ENCODE measurements at places on chromosomes 1 and 21.

DNA sequence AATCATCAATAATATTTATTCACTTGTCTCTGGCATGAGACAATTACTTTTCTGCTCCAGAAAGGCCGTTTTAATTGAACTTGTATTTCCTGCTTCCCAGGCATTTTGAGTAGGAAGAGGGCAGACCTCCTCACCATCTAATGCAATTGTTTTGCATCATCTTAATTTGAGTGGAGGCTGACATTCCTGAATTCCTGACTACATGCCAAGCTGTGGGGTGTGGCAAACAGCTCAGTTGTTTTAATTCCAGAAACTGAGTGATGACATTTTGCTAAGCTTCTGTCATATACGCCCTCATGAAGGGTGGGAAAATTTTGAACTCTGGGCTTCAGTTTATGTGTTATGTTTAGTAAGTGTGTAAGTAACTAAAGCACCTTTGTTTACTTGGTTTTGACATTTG, 125.4 kb upstream of the USP25 start:
- DNase-seq: no peak

DNA sequence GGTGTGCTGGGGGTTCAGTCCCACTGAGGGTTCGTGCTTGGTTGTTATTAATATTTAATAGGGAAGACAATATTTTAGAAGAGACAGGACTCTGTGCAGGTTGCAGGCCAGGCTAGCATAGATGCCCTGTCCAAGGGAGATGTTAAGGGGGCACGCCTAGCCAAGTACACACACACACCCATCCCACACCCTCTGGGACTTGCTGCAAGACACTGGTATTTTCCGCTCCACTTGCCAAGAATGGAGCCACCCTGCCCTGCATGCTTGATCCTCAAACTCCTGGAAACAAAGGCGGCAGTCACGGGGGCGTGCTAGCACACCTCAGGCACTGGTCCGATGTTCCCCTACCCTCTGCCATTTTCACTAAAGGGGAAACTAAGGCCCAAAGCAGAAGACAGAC, 99.1 kb downstream of the MRPL37 start:
- DNase-seq: no peak

DNA sequence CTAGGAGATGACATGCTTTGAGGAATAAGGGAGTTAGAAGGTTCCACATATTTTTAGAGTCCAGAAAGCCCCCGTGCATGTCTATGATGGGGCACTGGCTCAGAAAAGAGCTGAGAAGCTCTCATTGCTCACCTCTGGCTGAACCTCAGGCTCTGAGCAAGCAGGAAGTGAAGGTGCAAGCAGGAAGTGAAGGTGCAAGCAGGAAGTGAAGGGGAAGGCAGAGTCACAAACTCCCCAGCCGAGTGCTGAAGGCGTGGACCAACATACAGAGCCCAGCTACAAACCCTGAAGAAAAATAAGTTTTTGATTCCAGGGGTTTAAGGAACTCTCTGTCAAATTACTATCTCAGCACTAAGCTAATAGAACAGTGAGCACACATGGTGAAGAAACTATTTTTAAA, 7.0 kb downstream of the KRTAP10-8 start:
- DNase-seq: peak; percentile 24

GRCh38 chr1:38272515-38272914, 225.9 kb upstream of the POU3F1 start:
- no peak for DNase-seq

DNA sequence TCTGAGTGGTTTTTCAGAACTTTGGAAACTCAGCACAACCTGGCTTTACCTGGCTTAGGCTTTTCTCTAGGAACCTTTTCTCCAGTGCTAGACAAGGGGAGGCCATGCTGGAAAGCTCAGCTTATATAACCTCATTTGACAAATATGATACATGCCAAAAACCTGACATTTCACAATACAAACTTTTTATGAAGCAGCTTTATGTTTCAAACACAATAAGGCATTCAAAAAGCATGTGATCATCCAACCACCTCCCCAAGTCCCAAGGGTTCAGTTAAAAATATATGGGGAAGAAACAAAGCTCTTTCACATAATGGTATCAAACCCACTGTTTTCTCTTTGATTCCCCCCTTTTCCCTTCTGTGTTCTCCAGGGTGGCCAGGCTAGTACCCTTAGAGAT, 63.7 kb downstream of the ZC3H11B start:
- DNase-seq: no peak

DNA sequence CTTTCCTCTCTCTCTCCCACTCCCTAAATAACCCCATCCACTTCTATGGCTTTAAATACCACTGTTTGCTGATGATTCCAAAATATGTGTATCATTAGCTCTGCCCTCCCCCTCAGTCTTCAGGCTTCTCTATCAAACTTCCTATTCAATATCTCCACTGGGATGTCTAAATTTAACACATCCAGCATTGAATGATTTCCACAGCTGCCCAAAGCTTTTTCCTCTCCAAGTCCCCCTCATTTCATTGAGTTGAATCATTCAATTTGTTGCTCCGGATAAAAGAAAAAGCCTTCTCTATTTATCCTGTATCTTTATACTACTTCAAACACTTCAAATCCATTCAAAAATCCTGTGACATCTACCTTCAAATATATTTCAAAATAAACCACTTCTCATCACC, 225.0 kb downstream of the SEC16B start:
- no peak for DNase-seq

- DNase-seq: no peak
These were observed 15.9 kb downstream of the LYPD8 start for GRCh38 chr1:248739572-248740205.

- DNase-seq: no peak
These were observed 34.5 kb downstream of the MYOM3 start for GRCh38 chr1:24077278-24077978.

DNA sequence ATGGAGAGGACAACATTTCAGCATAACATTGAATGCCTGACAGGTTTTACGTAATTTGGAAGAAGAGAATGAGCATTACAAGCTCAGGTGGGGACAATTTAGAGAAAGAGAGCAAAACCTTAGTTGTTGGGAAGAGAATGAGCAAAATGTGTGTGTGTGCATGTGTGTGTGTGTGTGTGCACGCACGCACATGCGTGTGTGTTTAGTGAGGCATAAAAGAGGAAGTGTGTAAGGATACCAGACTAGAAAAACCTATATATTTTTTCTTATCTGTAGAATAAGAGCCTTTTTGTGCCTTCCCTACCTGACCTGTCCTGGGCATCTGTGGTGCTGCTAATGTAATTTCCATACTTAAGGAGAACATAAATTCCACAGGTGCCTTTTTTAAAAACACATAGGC, 99.0 kb upstream of the PLXNA2 start:
- DNase-seq: no peak

DNA sequence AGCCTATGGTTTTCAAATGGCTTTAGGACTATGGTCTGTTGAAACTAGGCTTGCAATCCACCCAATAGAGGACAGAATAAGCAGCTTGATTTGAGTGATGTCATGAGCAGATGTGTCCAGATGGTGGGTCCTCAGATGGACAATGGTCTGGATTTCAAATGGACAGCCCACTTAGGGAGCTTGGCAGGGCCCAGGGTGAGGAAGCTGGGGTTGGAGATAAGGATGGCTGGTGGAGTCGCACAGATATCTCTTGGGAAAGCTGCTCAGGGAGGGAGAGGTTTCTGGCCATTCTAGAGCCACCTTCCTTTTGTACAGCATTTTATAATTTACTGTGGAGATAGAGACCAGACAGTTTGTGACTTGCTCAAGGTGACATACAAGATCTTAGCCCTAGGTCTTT, 55.0 kb downstream of the NFASC start:
- no peak for DNase-seq

GRCh38 chr1:169110689-169111447, 4.4 kb downstream of the ATP1B1 start:
- DNase-seq: no peak

DNA sequence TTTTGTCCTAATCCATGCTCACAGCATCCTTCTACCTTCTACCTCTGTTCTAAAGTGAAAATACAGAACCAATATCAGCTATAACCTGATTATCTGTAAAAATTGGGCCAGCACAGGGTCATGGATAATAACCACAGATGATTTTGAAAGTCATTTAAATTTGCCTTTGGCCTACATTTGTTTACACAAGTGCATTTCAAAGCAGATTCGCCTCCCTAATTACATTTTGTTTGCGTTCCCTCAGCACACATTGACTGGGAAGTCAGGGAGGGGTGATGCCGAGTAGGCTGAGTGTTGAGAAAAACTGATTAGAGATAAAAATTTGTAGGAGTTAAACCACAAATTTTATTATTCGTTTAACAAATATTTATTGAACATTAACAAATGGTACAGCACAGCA, 19.2 kb upstream of the RGS8 start:
- DNase-seq: no peak

- no peak for DNase-seq
These were observed 8.7 kb upstream of the BARHL2 start for GRCh38 chr1:90725657-90726424.

DNA sequence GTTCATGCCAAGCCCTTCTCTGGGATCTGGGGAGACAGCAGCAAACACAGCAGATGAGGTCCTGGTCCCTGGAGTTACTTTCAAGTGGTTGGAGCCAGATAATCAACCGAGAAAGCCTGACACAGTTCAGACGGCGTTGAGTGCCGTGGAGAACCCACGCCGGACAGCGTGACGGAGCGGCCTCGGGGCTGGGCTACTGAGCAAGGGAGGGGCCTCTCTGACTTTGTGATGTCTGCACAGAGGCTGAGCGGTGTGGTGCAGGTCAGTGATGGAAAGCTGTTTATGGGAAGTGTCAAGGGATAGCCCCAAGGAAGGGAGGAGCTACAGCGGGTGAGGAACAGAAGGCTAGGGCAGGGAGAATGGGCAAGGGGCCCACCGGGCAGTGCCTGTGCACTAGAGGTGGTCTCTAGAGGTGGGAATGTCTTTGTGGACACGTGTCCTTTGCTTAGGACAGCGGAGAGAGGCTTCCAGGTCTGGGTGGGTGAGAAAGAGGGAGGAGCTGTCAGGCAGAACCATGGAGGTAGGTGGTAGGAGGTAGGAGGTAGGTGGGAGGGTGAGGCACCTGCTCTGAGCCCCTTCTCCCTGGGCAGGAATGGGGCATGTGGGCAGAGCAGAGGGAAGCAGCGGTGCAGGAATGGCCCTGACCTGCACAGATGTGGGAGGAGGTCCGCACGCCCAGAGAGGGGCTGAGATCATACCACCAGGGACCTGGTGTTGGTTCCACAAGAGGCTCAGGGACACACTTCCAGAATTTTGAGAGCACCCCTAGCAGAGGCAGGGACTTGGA, 62.8 kb downstream of the RUNX3 start:
- DNase-seq: no peak

DNA sequence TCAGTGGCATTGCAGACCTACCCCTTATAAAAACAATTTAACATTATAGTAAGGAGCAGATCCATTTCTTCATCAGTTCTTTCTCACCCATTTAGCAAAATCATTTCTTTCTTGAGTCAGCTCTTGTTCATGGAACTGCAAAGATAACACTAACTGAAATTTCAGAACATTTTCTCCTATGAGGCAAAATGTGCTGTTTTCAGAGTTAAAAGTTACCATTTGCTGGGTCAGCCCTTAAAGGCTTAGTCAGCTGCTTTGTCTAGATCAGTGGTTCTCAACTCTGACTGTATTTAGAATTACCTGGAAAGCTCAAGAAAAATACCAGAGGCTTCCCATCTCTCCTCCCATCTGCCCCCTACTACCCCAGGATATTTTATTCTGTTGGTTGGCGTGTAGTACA, 12.2 kb downstream of the METTL13 start:
- no peak for DNase-seq

Measured in stimulated activated CD8-positive, alpha-beta memory T cell treated with anti-CD3 and anti-CD28 coated beads, Interleukin-12 subunit alpha, Interleukin-12 subunit beta, amount 100 ng/mL, for 4 hours (primary cell).